Non-pigmented ciliary epithelial cell (primary cell): ENCODE measurements at places on chromosomes 4 and X.

DNA sequence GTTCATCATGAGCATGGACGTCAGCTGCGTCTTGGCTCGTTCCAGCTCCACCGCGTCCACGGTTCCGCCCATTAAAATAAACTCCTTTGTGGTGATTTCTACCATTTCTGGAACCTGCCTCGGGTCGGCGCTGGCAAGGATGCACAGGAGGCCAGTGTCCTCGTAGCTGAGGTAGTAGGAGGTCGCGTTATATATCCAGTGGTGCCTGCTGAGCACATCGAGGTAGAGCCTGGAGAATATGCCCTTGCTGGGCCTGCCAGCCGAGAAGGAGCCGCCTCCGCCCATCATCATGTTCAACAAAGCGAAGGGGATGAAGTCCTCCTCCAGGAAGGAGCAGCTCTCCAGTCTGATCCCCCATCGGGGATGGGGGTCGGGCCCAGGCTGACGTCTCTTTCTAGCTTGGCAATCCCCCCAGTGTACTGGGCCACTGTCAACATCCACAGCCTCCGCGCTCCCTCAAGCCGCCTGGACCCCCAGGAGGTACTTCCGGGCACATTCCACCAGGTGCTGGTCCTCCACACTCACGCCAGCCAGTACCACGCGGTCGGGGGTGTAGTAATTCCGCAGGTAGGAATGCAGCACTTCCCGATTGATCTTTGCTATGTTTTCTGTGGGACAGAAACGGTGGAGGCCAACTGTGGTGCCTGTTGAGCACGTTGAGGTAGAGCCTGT is 120.9 kb upstream of the GRID2 start:
- no peak for DNase-seq

DNA sequence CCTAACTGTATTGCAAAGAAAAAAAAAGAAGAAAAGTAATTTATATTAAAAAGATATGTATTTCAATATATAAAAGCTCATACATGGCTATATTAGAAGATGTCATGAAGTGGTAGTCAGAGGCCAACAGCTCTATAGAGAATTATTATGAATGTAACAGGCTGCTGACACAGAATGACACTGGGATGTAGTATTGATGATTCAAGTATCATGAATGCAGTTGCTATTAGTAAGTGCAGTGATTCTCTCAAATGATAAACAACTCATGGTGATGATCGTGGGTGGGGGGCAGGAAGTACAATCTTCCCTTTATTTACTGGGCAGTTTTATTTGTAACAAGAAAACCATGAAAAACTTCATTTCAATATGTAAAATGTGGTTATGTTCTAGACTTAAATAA is 124.6 kb downstream of the COL4A6 start:
- DNase-seq = no peak

- no peak for DNase-seq
These were observed 102.7 kb downstream of the VCX3A start for GRCh38 chrX:6432226-6432625.

DNA sequence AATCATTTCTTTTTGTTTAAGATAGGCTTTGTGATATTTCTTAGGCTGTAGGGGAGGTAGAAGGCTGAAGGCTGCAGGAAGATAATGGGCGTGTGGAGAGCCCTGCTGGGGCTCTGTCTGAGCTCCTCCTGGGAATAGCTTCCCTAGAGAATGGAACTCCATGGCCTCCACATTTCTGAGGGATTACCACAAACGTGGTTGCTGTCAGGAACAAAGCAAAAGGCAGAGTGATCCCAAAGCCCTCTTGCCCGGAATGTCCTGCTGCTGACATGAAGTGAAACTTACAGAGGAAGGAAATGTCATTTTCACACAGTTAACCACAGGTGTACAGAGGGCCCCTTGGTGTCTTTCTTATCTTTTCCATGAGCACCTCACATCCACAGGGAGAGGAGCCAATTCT is 89.3 kb downstream of the DDIT4L start:
- no peak for DNase-seq

- DNase-seq = no peak
These were observed 45.5 kb downstream of the XIAP start for GRCh38 chrX:123905332-123905731.

DNA sequence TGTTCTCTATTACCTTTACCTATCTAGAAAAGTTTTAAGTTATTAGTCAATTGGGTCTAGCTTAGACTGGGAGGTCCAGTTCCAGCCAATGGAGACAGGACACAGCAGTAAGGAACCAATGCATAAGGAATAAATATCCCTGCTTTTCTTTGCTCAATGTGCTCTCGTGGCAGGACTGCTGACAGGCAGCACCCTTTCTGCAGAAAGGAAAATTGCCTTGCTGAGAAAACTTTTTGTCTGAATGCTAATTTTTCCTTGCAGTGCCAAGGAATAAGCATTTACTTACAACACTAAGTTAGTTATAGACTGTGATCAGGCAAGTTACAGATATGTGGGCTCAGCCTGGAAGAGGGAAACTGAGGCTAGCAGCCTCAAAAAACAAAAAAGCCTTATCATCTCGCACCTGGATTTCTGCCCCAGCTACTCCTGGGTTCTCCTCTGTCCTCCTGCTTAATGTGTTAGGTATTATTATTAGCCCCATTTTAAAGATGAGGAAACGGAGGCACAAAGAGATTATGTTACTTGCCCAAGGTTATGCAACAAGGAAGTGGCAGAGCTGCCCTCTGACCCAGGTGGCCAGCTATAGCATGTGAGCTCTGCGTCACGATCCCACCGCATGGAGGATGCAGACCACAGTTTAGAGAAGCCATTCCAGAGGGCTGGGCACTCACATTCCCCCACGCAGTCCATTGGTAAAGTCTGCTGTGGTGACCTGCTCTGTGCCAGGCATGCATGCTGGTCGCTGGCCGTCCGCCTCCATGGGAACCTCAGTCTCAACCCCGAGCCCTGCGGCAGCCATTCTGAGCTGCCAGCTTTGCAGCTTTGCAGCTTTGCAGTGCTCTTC is 40.5 kb upstream of the C4orf50 start:
- no peak for DNase-seq

DNA sequence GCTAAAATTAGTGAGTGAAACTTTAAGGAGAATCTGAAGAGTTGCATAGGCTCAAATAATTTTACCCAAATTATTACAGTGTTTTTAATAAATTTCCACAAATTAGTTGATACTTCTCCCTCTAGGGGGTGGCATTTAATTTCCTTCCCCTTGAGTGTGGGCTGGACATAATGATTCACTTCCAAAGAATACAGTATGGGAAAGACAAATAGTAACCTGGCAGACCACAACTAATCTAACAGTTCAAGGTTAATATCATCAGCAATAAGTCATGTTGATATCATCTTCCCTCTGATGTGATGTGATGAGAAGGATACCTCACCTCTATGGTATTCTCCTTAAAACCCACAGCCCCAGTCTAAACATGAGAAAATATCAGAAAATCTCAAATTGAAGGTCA is 15.5 kb downstream of the PFKFB1 start:
- DNase-seq = no peak

- DNase-seq = no peak
These were observed 45.2 kb upstream of the TRIM2 start for GRCh38 chr4:153159016-153159415.

DNA sequence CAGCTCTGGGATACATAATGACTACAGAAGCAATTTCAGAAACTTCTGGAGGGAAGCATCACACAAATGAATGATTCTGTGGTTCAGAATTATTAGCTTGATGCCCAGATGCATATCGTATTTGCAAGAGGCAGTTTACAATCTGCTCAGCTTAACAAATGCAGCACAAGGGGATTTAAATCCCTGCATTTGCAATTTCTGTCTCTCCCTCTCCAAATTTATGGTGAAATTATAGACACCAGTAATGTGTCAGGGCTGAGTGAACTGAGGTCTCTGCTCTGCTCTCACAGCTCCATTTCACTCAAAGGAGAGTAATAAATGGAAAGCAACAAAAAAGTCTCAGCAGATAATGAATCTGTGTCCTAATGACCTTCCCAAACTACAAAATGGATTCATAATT is 80.2 kb downstream of the TMEM156 start:
- no peak for DNase-seq

- no peak for DNase-seq
These were observed 5.4 kb upstream of the ACE2 start for GRCh38 chrX:15606136-15606535.

DNA sequence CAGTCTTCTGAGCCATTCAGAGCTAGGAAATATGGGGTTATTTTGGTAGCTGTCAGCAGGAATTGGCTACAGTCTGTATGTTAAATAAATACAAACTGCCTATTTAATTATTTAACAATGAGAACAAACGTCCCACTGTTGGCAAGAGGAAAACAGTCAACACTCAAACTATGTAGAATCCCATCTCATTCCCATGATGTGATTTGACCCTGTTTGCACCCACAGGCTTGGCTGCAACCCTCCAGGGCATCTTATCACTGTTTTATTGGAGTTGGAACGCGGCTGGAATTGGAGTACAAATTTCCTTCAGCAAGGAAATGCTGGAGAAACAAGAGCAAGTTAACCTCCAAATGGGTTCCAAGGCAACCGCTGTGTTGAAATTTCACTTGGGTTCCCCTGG is 124.0 kb downstream of the KIT start:
- no peak for DNase-seq

DNA sequence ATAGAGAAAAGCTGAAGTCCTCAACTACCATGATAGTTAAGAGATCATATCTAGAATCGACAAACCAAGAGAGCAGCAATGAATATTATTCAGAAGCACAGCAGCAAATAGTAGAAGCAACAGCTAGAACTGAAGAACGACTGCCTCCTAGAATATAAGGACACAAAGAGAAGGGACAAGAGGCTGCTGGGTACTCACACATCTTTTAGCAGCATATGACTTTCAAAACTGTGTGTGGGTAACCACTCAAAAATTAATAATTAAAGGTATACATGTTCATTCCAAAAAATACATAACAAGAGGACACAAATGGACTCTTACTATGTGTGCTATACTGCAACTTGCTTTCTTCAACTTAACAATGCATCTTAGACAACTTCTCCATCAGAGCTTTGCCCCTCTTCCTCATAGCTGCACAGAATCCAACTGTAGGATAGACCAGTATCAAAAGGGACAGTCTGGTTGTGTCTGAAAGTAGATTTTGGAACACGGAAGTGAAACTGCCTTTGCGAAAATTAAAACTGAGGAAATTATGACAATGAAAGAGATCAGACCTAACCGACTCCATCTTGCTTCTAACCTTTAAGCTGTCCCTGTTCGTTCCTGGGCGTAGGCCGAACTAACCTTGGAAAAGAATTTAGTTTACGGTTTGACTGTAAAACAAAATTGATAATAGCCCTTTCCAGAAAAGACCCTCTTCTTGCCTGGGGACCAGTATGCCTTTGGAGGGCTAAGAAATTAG is 125.7 kb downstream of the SH3KBP1 start:
- no peak for DNase-seq

DNA sequence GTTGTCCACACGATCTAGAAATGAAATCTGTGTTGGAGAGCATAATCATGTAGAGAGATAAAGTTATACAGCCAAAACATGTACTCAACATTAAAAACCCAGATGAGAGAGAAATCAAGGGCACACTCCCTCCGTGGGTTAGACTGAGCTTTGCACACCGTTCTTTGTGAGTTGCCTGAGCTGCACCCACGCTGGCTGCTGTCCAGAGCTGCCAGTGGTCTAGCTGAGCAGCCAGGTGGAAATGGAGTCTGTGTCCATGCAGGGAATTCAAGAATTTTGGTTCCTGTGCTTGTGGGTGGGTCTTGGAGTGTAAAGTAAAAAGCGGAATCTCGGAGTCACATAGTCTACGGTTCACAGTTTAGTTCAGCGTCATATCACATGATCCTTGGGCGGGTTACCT is 84.6 kb downstream of the GPR143 start:
- DNase-seq = no peak

GRCh38 chr4:15482842-15483241 is 13.2 kb downstream of the CC2D2A start:
- DNase-seq = no peak

GRCh38 chr4:130760246-130760645 is 1664.3 kb downstream of the C4orf33 start:
- DNase-seq = no peak

DNA sequence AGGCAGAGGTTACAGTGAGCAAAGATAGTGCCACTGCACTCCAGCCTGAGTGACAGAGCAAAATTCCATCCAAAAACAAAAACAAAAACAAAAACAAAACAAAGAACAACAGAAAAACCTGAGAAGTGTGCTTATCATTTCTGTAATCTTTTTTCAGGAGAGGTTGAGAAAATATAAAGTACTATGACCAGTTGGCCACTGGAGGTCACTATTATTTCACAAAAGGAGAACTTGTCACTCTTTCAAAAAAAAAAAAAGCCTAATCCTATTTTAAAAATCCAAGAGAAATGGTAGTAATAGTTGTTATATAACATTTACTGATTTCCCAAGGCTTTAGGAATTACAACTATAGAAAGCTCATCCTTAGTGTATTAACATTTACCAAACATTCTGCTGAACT is 24.9 kb upstream of the RNF150 start:
- DNase-seq = no peak
